ENCODE measurements at places on chromosomes 13 and 19.

DNA sequence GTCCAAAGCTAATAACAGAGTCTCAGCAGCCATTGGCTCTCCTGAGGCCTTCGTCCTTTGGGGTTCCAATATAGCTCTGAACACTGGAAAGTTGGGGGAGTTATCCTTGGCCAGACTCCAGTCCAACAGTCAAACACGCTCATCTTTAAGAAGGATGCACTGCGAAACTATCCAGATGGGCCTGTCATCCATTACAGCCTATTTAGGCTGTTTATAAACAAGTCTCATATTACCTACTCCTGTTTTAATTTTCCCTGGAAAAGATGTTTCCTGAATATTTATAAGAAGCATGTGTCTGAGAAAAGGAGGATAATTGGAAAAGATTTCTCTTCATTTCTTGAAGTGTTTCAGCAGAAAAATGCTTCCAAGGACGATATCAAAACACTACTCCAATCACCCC, 170.7 kb downstream of the DCT start:
- DNase-seq, result no peak

GRCh38 chr13:91036886-91037285, 310.6 kb upstream of the MIR17HG start:
- DNase-seq, result no peak

DNA sequence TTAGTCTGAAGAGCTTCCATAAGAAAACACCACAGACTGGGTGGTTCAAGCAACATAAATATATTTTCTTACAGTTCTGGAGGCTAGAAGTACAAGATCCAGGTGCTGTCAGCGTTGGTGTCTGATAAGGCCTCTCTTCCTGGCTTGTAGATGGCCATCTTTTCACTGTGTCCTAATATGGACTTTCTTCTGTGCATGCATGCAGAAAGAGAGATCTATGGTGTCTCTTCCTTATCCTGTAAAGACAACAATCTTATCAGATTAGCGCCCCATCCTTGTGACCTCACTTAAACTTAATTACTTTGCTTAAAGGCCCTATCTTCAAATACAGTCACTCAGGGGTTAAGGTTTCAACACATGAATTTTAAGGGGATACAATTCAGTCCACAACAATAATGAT, 14.1 kb upstream of the NDFIP2 start:
- no peak for DNase-seq

GRCh38 chr13:86121881-86122280, 322.7 kb upstream of the SLITRK6 start:
- no peak for DNase-seq

DNA sequence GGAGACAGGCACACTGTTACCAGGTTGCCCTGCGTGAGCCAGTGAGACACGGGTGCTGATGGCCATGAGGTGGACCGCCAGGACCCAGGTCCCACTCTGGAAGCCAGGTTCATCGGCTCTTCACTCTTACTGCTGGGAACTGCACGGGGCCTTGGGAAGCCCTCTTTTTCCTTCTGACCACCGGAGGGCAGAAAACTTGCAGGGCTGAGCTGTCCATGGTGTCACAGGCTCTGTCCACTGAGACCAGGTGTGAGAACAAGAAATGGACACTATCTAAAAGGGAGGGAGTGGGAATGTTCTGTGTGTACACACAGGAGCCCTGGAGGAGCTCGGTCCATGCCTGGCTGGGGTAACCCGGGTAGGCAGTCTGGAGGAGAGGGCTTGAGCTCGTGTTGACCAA, 93.4 kb downstream of the UQCRFS1 start:
- no peak for DNase-seq

GRCh38 chr13:34748596-34748995, 193.5 kb upstream of the NBEA start:
- DNase-seq, result no peak

DNA sequence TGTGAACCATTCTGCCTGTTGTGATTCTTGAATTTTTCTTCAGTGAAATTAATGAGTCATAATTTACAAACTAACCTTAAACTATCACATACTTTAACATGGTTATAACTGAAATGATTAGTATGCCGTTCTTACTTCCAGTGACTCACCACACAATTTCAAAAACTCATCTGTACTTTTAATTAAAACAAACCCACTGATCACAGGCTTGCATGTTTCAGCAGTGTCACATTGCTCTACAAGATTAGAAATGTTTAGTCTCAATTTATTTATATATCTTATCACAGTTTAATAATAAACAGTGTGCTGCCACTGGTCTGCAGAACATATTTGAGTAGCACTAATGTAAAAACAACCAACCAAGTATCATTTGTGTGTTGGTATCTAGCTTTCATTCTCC, 2227.9 kb upstream of the PCDH20 start:
- DNase-seq, result no peak

DNA sequence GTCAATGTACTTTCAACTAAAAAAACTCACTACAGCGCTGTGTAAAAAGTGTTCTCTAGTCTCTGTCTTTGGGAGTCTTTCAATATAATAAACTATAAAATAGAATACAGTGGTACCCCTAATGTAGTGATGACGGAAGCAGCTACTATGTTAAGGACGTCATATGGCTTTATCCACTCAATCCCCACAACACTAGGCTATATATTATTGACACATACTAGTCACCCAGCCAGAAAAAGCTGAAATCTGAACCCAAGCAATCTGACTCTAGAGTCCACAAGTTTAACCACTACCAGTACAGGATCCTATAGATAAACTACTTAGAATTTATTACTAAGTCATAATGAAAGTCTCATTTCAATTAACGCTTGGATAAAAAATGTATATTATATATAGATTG, 48.3 kb downstream of the ELF1 start:
- no peak for DNase-seq

GRCh38 chr13:59842507-59842906, 321.2 kb downstream of the DIAPH3 start:
- no peak for DNase-seq

GRCh38 chr13:96781141-96781540, 213.1 kb downstream of the OXGR1 start:
- no peak for DNase-seq

DNA sequence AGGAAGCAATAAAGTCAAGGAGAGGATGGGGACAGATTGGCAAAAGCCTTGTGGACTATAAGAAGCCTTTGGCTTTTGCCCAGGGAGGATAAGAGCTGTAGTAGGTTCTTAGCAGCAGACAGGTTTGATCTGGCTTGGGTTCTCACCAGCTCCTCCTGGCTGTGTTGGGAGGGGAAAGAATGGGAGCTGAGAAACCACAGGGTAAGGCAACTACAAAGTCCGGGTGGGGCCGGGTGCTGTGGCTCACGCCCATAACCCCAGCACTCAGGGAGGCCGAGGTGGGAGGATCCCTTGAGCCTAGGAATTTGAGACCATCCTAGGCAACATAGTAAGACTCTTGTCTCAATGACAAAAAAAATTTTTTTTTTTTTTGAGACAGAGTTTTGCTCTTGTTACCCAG, 20.6 kb downstream of the NECTIN2 start:
- DNase-seq, result no peak

GRCh38 chr19:30743011-30743410, 370.8 kb downstream of the ZNF536 start:
- DNase-seq, result no peak

DNA sequence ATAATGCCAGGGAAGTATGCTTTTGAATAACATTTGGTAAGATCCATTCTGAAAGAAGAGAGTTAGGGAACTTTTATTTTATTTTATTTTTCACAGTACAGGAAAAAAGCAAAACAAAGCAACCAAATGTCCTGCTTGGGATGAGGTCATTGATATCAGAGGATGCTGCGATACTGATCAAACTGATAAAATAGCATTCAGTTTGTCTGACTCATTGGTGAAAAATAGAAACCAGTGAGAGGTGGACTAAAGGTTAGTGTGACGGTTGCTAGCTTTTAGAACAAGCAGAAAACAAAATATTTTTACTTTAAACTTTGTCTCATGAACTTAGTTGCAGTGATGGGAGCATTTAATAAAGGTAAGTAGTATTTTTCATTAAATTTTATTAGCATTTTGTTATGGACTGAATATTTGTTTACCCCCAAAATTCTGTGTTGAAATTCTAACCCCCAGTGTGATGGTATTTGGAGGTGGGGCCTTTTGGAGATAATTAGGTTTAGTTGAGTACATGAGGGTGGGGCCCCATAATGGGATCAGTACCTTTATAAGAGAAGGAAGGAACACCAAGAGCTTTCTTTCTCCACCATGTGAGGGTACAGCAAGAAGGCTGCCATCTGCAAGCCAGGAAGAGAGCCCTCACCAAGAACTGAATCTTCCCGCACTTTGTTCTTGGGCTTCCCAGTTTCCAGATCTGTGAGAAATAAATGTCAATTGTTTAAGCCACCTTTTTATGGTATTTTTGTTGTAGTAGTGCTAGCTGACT, 37.3 kb downstream of the ITGBL1 start:
- DNase-seq, result no peak

DNA sequence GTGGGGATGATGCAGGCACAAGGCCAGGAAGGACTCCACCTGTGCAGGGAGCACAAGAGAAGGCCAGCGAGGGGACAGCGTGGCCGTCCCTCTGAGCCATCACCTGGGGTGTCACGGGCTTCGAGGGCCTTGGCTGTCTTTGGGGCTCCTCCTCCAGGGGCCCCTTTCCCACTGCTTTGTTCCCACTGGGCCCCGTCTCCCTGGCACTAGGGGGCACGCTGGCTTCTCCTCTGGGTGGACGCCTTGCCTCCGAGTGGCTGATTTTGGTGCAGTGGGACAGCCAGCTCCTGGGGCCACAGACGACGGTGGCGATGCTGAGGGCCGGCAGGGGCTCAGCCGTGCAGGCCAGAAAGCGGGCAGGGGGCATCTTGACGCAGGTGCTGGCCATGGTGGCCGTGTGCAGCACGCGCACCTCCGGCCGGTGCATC, 43.2 kb upstream of the GRTP1 start:
- DNase-seq, result no peak

- no peak for DNase-seq
Observed at GRCh38 chr13:98922306-98922705, 55.6 kb downstream of the DOCK9 start.

GRCh38 chr19:4174213-4174894, 8.0 kb downstream of the SIRT6 start:
- DNase-seq, result no peak

GRCh38 chr13:87656306-87656705, 14.9 kb upstream of the SLITRK5 start:
- DNase-seq, result no peak

- no peak for DNase-seq
Observed at GRCh38 chr13:60335531-60335930, 61.5 kb upstream of the TDRD3 start.

- DNase-seq, result no peak
Observed at GRCh38 chr13:35927567-35928021, 203.6 kb downstream of the DCLK1 start.

DNA sequence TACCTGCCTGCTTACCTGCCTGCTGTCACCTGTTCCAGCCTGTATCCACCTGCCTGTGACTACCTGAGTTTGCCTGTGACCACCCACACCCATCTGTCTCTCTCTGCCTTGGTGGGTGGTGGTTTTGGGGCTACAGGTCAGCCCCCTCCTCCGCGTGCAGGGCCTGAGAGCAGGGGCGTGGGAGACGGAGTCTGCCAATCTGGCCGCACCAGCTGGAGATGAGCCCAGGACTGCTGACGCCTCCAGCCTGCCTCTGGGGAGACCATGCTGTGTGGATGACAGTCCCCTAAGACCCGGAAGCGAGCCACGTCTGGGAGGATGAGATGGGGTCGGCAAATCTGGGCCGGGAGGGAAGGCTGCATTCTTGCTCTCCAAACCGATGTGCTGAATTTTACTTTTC, 15.9 kb upstream of the KCTD15 start:
- no peak for DNase-seq

- no peak for DNase-seq
Observed at GRCh38 chr13:27425158-27425917, 919 bp downstream of the GTF3A start.

GRCh38 chr19:12485052-12485416, 418 bp upstream of the ZNF709 start:
- no peak for DNase-seq

DNA sequence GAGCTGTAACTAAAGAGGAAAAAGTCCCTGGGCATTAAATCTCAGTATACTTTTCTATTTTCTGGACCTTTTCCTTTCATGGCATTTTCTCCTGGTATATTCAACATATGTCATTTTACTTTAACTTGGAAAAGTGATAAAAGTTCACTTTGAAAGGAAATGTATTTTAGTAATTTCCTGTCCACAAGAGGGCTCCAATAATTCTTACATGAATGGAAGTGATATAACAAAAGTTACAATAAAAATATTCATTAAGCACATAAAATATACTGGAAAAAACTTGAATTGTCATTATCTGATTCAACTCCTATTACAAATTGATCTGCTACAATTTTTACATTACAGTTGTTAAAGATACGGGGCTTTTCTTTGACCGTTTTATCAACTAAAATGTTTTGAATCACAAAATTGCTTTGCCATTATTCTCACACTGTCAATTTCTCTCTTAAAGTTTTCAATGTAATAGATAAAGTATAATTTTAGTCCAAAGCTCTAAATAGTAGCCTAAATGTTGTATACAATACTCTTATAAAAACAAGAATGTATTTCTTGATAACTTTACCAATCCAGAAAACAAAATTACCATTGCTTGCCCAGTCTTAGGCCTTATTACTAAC, 4.9 kb downstream of the UBL3 start:
- DNase-seq, result no peak

DNA sequence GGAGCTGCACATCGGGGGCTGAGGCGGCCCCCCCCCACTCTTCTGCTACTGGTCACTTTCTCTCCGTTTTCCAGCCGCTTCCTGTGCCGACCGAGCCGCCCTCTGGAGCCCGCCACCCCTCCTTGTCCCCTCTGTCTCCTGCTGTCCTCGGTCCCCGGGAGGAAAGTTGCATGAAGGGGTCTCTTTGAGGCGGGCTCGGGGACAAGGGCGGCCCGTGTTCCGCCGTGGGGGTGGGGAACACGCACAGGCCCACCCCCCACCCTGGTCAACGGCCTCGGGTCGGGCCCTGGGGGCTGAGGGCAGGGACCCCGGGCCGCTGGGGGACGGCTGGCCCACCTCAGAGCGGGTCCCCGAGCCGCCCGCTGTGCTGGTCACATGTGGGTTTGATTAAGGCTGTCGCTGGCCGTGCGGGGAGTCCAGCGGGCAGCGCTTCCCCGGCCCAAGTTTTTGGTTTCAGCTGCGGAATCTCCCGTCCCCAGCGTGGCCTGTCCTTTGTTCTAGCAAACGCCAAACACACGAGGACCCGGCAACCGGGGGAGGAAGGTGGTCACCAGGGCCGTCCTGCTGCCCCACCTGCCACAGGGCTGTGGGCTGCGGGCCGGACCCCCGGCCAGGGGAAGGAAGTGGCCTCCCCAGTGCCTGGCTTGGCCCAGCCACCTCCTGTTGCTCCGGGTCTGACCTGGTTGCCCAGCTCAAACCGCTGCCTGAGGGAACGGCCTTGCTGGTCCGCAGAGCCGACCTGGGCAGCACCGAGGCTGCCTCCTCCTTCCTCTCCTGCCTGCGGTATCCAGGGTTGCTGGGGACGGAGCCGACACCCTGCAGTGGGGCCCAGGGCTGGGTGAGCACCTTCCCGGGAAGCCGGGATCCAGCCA, 1.9 kb downstream of the EFNA2 start:
- DNase-seq, result no peak

Measured in NCI-H1436 treated with DMSO at 0.1 percent for 48 hours (cell line).